Adrenal gland (tissue), 19 donors: ENCODE measurements at places on chromosomes 16 and 17. TPM values are rescaled to one million over a fixed set of nuclear protein-coding genes. Genes with fewer than 3 reads are reported as not detected.

The CDH11 gene
- total RNA-seq: 58.9 TPM

GRCh38 chr17:74054249-74054648, 149.2 kb upstream of the RPL38 start:
- H3K27ac ChIP-seq: no peak overlapping the region
- H3K36me3 ChIP-seq: no peaks in the 10 kb centered on the region

The NPIPB8 gene
- total RNA-seq: not detected

DNA sequence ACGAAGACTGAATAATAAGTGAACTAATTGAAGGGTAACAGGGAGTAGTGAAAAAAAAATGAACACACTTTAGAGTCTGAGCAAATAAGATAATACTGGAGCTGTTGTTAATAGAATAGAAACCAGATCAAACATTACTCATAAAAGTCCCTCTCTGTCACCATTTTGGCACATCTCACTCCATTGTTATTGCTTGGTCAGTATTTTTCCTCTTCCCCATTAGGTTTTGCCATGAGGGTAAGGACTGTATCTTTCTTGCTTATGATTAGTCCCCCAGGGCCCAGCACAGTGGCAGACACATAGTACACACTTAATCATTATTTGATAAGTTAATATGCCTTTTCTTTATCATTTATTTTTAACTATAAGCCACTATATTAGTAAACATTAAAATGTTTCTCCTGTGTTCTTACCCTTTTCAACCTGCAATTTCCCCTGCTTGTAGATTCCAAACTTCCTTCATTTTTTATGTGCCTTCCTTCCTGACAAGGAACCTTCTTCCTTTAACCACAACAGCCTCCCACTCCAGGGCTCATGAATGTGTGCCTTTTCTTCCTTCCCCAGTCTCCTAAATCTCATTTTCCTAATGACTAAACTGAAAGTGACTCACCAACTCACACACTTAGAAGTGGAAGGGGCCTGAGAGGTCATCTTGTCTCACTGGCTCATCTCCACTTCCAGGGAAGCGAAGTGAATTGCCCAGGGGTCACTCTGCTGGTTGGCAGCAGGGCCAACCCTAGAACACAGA, 88.2 kb upstream of the HAS3 start:
- peak; percentile 21 for DNase-seq
- H3K4me1 ChIP-seq: no peaks in the 10 kb centered on the region
- no peak overlapping the region for H3K27ac ChIP-seq
- no peak overlapping the region for H3K4me3 ChIP-seq
- no peaks in the 10 kb centered on the region for H3K36me3 ChIP-seq

- H3K27me3 ChIP-seq: no peaks in the 10 kb centered on the region
- no peaks in the 10 kb centered on the region for H3K36me3 ChIP-seq
- H3K27ac ChIP-seq: no peak overlapping the region
- H3K4me1 ChIP-seq: no peaks in the 10 kb centered on the region
These were observed 207.7 kb downstream of the HS3ST3A1 start for GRCh38 chr17:13393841-13394710.

DNA sequence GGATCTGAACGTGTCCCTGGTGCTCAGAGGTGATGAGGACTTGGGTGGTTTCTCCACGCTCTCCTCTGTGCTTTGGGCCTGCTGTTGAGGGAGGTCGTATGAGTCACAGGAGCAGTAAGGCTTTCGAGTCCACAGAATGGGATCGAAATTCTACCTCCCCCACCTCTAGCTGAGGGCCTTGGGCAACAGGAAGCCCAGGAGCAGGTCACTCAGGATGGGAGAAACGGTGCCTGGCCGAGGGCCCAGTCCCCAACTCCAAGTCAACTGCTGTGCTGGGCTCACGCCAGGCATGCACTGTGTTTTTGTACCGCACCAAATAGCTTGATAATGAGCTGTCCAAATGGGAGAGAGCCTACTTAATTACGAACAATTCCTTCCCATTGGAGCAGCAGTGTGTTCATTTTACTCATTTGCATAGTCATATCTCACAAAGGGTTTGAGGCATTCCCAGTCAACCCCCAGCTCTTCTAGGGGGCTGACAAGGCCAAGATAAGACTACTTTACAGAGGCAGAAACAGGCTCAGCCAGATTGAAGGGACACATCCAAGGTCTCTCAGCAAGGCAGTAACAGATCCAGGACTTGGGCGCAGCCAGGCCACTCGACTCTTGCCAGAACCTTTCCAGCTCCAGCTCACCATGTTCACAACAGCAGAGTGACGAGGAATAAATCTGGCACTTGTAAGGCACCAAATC, 53.6 kb downstream of the WNT3 start:
- peak; percentile 77 for DNase-seq
- no peaks in the 10 kb centered on the region for H3K36me3 ChIP-seq
- H3K27ac ChIP-seq: peak overlapping the region; percentile 7
- H3K4me3 ChIP-seq: no peak overlapping the region
- H3K4me1 ChIP-seq: peaks cover 12% of the 10 kb centered on the region
- H3K27me3 ChIP-seq: no peaks in the 10 kb centered on the region

- H3K27ac ChIP-seq: peak overlapping the region; percentile 69
- no peaks in the 10 kb centered on the region for H3K27me3 ChIP-seq
- no peak overlapping the region for H3K4me3 ChIP-seq
- peaks cover 13% of the 10 kb centered on the region for H3K4me1 ChIP-seq
- peak; percentile 60 for DNase-seq
These were observed 394 bp upstream of the NME4 start for GRCh38 chr16:396605-397004.

The SDK2 gene
- total RNA-seq: 0.84 TPM

- no peak for DNase-seq
- no peak overlapping the region for H3K27ac ChIP-seq
- H3K27me3 ChIP-seq: peaks cover 4% of the 10 kb centered on the region
- no peaks in the 10 kb centered on the region for H3K4me1 ChIP-seq
- H3K4me3 ChIP-seq: no peak overlapping the region
These were observed 22.7 kb upstream of the CD300E start for GRCh38 chr17:74646231-74646630.

DNA sequence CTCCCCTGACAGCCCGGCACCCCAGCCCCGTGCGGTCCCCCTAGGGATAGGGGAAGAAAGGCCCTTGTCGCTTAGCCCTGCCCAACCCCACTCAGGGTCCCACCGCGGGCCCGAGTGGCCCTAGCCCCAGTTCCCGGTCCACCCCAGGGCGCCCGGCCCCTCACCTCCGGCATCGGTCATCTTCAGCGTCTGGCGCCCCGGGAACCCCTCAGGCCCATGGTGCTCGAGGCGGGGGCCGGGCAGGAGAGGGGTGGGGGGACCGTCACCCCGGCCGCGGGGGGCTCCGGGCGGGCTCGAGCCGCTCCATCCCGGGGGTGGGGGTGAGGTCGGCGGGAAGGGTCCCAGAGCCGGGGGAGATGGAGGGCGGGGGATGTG, 620 bp downstream of the SAMD14 start:
- no peaks in the 10 kb centered on the region for H3K36me3 ChIP-seq
- DNase-seq: peak; percentile 45
- no peak overlapping the region for H3K4me3 ChIP-seq
- H3K4me1 ChIP-seq: peaks cover 24% of the 10 kb centered on the region

DNA sequence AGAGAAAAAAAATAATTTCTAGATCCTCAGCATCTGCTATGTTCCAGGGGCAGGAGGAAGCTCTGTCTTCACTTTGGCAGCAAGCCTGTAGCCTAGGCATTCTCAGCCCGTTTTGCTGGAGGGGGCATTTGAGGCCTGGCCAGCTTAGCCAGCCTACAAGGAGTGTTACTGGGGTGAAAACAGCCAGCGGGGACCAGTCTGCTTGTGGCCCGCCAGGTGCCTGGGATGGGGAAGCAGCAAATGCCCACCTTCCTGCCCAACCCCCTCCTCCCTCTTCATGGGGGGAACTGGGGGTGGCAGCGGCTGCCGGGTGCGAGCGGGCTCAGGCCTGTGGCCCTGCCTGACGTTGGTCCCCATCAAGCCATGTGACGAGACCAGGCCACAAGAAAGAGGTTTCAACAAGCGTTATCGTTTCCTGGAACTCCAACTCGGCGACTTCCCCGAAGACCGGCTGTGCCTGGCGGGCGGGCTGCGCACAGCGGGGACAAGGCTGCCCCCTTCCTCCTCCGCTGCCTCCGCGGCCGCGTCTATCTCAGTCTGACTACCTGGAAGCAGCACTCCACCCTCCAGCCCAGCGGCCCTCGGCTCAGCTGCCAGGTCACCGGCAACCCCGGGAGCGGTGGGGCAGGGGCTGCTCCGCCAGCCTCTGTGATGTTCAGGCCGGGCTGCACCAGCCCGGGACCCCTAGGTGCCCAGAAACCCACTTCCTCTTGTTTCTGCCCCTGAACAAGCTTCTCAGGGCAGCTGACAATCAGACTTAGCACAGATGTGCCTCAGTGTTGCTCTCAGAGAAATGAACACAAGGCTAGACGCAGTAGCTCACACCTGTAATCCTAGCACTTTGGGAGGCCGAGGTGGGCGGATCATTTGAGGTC, 22.9 kb downstream of the SOCS1 start:
- H3K27me3 ChIP-seq: no peaks in the 10 kb centered on the region
- peak overlapping the region; percentile 45 for H3K27ac ChIP-seq
- peak; percentile 59 for DNase-seq
- no peaks in the 10 kb centered on the region for H3K36me3 ChIP-seq
- no peak overlapping the region for H3K4me3 ChIP-seq

DNA sequence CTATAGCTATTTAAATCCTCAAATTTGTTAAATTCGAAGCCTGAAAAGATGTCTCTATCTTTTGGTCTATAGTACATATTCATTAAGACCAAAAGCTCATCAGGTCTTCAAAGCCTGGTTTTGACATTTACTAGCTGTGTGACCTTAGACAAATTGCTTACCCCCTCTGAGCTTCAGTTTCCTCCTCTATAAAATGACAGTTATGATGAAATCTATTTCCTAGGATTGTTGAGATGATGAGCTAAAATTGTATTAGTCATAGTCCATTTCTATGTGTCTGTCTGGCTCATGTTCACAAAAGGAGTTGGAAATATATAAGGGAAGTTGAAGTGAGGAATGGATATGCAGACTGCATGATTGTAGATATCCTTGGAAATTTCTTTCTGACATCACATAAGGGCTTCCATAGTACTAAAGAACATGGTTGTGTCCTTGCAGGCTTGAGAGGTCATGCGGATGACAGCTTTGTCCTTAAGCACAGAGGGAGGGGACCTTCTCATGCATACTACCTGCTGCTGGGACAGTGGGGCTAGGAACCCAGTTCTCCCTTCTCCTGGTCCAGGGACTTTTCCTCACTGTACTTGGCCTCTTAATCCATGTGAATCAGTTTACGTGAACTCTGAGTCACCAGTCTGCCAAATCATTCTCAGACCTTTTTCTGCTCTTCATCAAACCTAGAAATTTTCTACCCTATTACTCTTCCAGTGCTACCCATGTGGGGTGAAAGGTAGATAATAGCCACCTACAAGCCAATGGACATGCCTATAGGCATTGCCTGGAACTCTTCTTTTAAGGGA, 487.5 kb upstream of the SALL1 start:
- H3K4me3 ChIP-seq: no peak overlapping the region
- no peak overlapping the region for H3K27ac ChIP-seq
- no peak for DNase-seq
- H3K4me1 ChIP-seq: no peaks in the 10 kb centered on the region
- H3K36me3 ChIP-seq: no peaks in the 10 kb centered on the region
- H3K27me3 ChIP-seq: no peaks in the 10 kb centered on the region

DNA sequence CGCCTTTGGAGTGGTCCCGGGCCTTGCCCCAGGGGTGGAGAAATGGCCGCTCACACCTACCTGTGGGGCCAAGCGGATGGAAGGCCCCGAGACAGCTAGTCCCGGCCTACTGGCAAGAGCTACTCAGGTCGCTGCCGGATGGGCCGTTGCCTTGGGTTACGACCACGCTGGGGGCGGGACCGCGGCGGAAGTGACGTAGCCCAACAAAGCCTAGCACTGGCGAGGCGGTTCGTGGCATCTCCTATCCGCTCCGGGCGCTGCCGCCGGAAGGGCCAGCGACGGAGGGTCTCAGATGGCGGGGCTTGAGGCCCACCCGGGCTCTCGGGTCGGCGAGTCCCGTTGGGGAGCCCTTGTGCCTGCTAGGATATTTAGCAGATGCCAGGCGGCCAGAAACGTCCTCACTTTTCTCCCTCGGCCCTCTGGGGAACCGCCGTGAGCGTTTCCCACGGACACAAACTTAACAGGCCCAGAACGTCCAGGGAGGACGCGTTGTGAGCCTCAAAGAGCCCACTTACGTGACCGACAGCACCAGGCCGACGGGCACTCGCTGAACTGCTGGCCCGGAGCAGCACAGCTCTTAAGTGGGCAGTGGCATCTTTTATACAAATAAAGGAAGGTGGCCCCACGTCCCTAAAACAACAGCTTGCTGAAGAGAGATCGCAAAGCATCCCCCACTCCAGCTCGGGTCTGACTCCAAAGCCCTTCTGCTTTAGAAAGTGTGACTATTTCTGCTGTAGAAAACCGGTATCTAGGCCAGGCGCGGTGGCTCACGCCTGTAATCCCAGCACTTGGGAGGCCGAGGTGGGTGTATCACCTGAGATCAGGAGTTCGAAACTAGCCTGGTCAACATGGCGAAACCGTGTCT, at the start of gene C16orf46:
Gene C16orf46 (minus strand): TSS at position 163 of the 865 bp plus-strand sequence. CDS start 13,283 bp downstream, outside the sequence.
- H3K27me3 ChIP-seq: no peaks in the 10 kb centered on the region
- peak; percentile 99 for DNase-seq
- H3K4me1 ChIP-seq: peaks cover 13% of the 10 kb centered on the region
- H3K36me3 ChIP-seq: no peaks in the 10 kb centered on the region

GRCh38 chr17:18028114-18028951, 10.6 kb downstream of the ATPAF2 start:
- no peaks in the 10 kb centered on the region for H3K4me1 ChIP-seq
- no peak overlapping the region for H3K27ac ChIP-seq
- no peak overlapping the region for H3K4me3 ChIP-seq
- no peaks in the 10 kb centered on the region for H3K36me3 ChIP-seq

DNA sequence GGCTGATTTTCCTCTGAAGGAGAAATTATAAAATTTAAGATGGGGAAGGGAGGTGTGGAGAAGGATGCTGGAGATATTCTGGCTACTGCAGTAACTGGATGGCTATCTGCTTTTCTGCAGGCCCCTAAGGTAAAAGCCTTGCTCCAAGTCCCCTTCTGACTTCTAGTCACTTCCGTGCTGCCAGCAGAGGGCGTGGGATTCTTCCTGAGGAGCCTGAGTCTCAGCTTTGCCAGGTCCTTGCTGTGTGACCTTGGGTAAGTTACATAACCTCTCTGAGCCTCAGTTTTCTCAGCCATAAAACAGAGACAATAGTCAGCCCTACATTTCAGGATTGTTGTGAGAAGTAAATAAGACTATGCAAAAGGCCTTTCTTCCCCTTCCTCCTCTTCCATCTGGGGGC, 24.3 kb upstream of the TMEM220 start:
- H3K27ac ChIP-seq: no peak overlapping the region
- H3K36me3 ChIP-seq: no peaks in the 10 kb centered on the region
- H3K27me3 ChIP-seq: no peaks in the 10 kb centered on the region
- DNase-seq: peak; percentile 75
- no peaks in the 10 kb centered on the region for H3K4me1 ChIP-seq

DNA sequence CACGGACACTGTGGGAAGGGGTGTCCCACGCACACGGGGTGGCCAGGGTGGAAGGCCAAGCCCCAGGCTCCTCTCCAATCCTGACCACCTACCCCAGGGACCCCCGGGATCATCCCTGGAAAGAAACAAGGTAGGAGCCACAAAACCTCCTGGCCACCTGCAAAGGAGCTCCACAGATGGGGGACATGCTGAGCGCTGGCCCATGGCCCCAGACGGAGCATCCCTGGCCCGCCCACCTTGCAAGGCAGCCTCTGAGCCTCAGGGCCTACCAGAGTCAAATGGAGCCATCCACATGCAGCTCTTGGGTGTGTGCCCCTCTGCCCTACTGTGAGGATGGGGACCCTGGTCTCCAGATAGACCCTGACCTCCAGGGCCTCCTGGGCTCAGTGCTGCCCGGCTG, 16.3 kb downstream of the SLC38A10 start:
- no peaks in the 10 kb centered on the region for H3K27me3 ChIP-seq
- H3K27ac ChIP-seq: no peak overlapping the region
- no peak overlapping the region for H3K4me3 ChIP-seq
- no peak for DNase-seq
- peaks cover 67% of the 10 kb centered on the region for H3K36me3 ChIP-seq

- peaks cover 38% of the 10 kb centered on the region for H3K4me1 ChIP-seq
- no peaks in the 10 kb centered on the region for H3K27me3 ChIP-seq
- no peak within 1 kb of the TSS for H3K4me3 ChIP-seq
- H3K27ac ChIP-seq: peak within 1 kb of the TSS; percentile 91
These were observed at the start of gene CHD3 for GRCh38 chr17:7888184-7888920. TSS of gene CHD3 (plus strand) at chr17:7888789. CDS start at chr17:7889001, 212 bp downstream.
